ENCODE measurements at places on chromosomes 12 and 14.

DNA sequence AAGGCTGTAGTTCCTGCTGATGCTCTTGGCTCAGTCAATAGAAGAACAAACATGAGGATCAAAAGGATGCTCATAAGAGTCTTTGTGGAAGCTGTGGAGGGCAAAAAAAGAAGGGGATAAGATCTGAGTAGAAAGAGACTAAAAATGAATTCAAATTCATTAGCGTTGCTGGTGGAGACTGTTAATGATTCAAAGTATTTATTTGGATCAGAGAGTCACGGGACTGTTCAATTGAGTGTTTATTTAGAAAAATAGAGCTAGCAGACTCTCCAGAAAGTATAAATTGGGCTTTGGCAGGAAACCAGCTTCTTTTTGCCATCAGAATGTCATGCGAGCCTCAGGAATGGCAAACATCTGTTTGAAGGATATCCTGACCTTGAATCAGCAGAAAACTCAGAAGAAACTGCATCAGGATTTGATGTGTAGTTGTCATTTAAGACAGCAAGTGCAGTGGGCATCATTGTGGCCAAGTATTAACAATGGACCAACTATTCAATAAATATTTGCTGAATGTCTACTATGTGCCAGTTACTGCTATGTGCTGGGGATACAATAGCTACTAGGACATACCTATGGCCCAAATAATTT, 126.4 kb downstream of the TBC1D30 start:
- DNase-seq = no peak

DNA sequence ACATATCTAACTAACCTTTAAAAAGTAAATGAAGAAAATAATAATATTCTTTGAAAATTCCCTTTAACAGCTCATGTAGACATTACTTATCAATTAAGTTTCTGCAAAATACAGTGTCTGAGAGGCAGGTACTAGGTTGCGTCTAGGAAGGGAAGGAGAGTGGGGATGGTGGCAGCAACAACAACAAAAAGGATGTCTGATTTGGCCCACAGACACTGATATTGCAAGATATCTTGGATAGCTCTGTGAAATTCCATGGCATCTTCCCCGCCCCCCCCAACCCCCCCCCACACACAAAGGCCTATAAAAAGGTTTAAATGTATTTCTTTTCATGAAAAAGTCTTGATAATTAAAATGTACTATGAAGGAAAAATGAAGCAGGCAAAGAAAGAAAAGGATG, 41.6 kb upstream of the AP4S1 start:
- no peak for DNase-seq

DNA sequence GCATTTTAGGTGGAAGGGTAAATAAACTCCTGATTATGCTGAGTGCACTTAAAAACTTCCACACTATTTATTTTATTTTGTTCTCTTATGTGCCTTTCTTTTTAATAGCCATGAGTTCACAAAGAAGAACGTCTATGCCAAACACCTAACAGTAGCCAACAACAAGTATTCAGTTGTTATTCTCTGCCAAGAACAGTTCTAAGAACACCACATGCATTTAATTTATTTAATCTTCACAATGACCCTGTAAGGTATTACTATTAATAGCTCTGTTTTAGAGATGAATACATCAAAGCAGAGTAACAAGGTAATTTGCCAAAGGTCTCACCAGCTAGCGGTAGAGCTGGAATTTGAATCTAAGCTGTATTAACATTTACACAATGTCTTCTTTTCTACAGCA, 240.1 kb downstream of the ALG10B start:
- DNase-seq = no peak

- DNase-seq = no peak
Measured at GRCh38 chr14:86091811-86092210, 561.9 kb downstream of the FLRT2 start.

DNA sequence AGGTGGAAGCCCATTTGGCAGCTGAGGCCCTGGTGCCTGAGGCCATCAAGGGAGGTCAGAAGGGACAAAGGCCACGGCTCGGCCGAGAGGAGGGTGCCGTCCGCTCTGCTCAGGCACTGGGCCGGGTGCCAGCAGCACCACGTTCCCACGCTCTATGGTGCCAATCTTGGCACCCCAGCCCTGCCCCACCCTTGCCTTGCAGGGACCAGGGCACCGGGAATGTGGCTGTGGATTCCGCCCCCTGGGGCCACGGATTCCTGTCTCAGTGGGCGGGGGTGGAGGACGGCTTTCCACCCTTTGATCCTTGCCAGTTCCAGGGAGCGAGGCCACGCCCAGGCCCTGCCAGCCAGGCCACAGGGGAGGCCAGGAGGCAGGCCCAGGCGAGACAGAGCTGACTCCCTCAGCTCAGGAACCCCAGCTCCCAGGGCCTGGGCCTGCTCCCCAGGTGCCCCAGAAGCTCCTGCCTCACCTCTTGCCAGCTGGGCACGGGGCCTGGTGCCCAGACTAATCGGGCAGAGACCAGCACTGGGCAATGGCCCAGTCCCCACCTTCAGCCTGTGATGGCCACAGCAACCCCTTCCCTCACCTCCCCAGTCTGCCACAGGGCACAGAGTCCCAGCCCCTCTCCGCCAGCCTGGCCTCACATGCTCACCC, 26.4 kb upstream of the GPR132 start:
- DNase-seq = no peak

All from GM06990 (cell line).